Ovary (tissue), 10 donors: ENCODE measurements at places on chromosomes 3 and 15. TPM values are rescaled to one million over a fixed set of nuclear protein-coding genes. Genes with fewer than 3 reads are reported as not detected.

DNA sequence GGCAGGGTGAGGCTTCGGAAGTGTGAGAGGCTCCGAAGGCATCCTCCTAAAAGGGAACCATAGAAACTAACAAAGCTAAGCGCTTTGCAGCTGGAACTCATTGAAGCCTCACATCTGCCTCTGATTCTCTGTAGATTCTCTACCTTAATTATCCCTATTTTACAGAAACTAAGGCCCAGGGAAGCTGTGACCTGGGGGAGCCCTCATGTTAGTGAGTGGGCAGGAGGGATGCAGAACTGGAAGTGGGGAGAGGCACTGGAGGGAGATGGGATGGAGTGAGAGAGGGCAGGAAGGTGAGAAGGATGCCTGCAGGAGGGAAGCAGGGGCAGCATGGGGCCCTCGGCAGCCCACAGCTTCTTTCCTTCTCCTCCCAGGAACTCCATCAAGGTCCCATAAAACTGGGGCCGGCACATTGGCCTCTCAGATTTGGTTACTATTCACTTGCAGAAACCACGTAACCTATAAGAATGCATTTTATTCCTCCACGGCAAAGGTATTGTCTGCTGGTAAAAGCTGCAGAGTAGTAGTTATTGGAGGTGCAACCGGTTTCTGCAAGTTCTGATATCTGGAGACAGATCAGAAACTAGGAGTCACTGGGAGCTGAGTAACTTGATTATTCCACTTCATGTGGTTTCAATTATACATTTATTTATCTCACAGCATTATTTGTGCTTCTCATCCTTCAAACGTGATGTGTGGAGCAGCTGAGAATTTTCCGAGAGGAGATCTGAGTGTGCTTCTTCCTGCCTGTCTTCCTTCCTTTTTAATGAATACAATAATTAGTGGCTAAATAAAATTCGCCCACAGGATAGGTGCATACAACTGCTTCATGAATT is 24.0 kb upstream of the CHCHD6 start:
- H3K4me3 ChIP-seq, result no peak overlapping the region
- H3K27me3 ChIP-seq, result no peaks in the 10 kb centered on the region
- H3K27ac ChIP-seq, result no peak overlapping the region
- no peaks in the 10 kb centered on the region for H3K4me1 ChIP-seq

DNA sequence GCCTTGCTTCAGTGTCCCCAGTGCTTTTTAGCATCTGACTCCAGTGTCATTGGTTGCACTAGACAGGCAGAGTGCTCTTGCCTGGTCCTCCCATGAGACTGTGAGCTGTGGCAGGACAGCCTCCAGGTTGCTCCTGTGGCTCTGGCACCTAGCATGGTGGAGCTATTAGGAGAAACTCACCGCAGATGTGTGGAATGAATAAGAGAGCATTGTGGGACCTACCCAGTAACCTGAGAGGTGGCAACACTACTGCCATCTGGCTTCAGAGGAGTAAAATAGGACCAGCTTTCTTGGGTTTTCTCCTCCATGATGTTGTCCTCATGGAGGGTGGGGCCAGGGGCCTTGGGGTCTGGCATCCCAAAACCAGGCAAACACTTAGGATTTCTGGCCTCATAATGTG is 183.6 kb downstream of the EPHB1 start:
- H3K4me3 ChIP-seq, result no peak overlapping the region
- no peaks in the 10 kb centered on the region for H3K4me1 ChIP-seq
- DNase-seq, result no peak

GRCh38 chr15:84953136-84953535 is 28.5 kb upstream of the PDE8A start:
- H3K36me3 ChIP-seq, result no peaks in the 10 kb centered on the region
- H3K27ac ChIP-seq, result no peak overlapping the region
- H3K27me3 ChIP-seq, result no peaks in the 10 kb centered on the region
- no peak overlapping the region for H3K4me3 ChIP-seq

- no peaks in the 10 kb centered on the region for H3K27me3 ChIP-seq
- H3K36me3 ChIP-seq, result no peaks in the 10 kb centered on the region
- DNase-seq, result no peak
- H3K4me3 ChIP-seq, result no peak overlapping the region
- H3K4me1 ChIP-seq, result no peaks in the 10 kb centered on the region
- H3K27ac ChIP-seq, result no peak overlapping the region
These were observed 16.3 kb upstream of the A4GNT start for GRCh38 chr3:138148503-138148902.

DNA sequence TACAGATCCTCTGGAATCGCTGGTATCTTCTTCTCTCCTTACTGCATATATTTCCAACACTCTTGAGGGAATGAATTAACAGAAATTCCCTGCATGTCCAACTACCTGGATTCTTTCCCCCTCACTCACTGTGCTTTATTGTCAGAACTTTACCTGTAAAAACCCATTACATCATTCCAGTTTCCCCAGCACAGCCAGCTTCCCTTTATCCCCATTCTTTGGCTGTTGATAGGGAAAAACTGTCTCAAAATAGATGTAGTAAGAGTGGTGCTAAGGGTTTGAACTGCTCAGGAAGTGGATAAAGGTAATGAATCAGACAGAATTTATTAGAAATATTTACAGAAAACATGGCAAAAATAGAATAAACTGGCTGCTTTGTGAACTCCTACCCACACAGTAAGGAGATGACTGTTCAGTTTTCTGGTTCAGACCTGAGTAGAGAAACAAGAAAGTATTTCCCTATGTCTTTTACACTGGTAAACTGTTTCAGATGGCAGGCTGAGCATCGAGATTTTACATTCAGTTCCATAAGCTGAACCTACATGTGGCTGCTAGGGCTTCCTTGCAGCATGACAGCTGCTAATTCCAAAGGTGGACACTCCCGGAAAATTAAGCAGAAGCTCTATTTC is 188.4 kb downstream of the CPNE4 start:
- H3K27ac ChIP-seq, result no peak overlapping the region
- H3K27me3 ChIP-seq, result no peaks in the 10 kb centered on the region
- no peaks in the 10 kb centered on the region for H3K36me3 ChIP-seq

DNA sequence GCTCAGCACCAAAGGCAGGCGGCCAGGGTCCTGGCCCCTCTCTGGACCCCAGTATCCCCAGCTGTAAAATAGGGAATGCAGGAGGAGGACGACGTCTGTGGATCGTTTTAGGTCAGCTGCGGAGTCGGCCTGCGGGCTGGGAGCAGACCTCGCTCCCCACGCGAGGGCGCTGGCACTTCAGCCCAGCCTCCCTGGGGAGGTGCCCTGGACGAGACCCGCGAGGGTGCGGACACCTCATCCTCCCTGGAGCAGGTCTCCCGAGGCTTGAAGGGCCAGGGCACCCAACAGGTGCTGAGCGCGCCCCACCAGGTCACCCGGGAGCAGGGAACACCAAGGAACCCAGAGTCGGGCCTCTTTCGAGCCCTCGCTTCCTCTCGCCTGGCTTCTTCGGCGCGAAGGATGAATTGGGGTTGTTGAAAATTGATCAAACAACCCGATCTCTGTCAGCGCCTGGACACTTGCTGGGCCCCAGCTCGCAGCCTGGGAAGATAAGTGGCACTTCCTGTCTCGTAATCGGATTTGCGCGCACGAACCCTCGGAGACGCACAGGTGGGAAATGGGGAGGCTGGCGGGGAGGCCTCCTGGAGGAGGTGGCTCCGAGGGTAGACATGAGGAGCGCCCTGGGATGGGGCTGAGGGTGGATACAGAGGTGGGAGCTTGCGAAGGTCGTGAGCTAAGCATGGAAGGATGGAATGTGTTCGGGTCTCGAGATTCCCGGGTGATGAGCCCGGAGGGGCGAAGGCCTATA is 588 bp upstream of the VIPR1 start:
- no peaks in the 10 kb centered on the region for H3K27me3 ChIP-seq
- H3K4me1 ChIP-seq, result peaks cover 4% of the 10 kb centered on the region
- peak overlapping the region; percentile 29 for H3K4me3 ChIP-seq
- no peak overlapping the region for H3K27ac ChIP-seq
- DNase-seq, result no peak

GRCh38 chr3:6504347-6504746 is 356.6 kb upstream of the GRM7 start:
- H3K4me1 ChIP-seq, result no peaks in the 10 kb centered on the region
- no peak for DNase-seq
- H3K4me3 ChIP-seq, result no peak overlapping the region
- H3K27ac ChIP-seq, result no peak overlapping the region
- no peaks in the 10 kb centered on the region for H3K27me3 ChIP-seq
- H3K36me3 ChIP-seq, result no peaks in the 10 kb centered on the region

GRCh38 chr3:139935866-139936817 is 1.2 kb downstream of the CLSTN2 start:
- H3K27me3 ChIP-seq, result no peaks in the 10 kb centered on the region
- peak overlapping the region; percentile 88 for H3K27ac ChIP-seq
- peak overlapping the region; percentile 67 for H3K4me3 ChIP-seq
- no peaks in the 10 kb centered on the region for H3K36me3 ChIP-seq

GRCh38 chr3:48747706-48748105 is 30.7 kb upstream of the IP6K2 start:
- no peak for DNase-seq
- H3K27me3 ChIP-seq, result no peaks in the 10 kb centered on the region
- no peak overlapping the region for H3K27ac ChIP-seq

DNA sequence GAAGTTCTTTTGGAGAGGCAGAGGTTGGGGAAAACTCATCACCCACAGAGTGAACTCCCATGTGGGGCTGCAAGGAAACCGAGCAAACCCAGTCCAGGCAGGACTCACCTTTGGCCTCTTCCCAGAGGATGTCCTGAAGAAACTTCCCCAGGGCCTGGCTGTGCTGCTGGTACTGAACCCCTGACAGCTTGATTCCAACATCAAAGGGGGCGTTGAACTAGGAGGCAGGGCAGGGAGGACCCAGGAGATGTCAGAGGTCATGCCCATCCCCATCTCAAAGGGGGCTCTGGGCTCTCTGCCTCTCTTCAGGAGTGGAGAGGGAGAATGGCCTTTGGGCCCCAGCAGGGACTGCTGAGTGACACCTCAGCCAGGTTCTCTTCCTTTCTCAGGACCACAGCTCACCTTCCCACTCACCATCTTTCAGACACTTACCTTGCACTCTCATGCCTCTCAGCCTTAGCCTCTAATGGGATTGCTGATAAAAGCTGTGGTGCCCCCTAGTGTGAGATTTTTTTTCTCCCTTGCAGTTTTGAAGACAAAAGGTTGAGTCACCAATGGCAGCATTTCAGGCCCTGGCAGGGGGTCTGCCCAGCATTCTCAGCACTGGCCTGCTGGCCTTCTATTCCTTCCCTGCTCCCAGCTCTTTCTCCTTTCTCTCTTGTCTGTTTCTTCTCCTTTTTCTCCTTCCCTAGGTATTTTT is 6.0 kb downstream of the GHRL start:
- no peaks in the 10 kb centered on the region for H3K27me3 ChIP-seq
- H3K36me3 ChIP-seq, result no peaks in the 10 kb centered on the region
- H3K4me1 ChIP-seq, result no peaks in the 10 kb centered on the region
- no peak overlapping the region for H3K4me3 ChIP-seq
- no peak for DNase-seq
- H3K27ac ChIP-seq, result no peak overlapping the region

DNA sequence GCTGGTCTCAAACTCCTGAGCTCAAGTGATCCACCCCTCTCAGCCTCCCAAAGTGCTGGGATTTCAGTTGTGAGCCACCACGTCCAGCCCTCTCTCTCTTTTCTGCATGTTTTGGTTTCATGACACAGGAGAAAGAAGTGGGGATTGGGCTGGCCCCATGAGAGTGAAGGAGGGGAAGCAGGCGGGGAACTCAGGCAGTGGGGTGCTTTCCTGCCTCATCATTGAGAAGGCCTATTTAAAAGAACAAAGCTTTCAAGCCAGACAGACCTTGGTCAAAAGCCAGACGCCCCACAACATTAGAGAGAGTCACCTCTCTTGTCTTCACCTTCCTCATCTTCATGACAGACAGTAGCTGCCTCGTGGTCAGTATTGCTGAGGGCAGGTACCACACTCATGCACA is 15.9 kb downstream of the PSTPIP1 start:
- H3K27me3 ChIP-seq, result no peaks in the 10 kb centered on the region
- no peak overlapping the region for H3K27ac ChIP-seq
- no peaks in the 10 kb centered on the region for H3K36me3 ChIP-seq
- no peak overlapping the region for H3K4me3 ChIP-seq
- no peak for DNase-seq

- no peak overlapping the region for H3K4me3 ChIP-seq
- H3K4me1 ChIP-seq, result no peaks in the 10 kb centered on the region
- no peaks in the 10 kb centered on the region for H3K36me3 ChIP-seq
- H3K27ac ChIP-seq, result no peak overlapping the region
- DNase-seq, result no peak
- no peaks in the 10 kb centered on the region for H3K27me3 ChIP-seq
These were observed 35.5 kb downstream of the ECT2 start for GRCh38 chr3:172786036-172786435.

DNA sequence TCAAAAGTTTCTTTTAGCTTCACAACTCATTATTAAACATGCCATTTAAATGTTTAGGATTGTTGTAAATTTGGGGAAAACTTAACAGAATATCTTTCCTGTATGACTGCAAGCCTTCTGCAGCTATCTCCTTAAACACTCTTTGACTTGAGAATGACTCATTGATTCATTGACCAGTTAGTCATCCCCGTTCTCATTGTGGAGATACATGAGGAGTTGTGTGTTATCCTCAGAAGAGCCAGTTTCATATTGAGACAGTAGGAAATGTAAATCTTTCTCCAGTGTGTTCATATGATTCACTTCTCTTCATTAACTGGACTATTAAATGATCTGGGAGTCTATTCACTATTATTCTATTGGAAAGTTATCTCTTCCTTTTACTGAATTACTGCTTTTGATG is 83.0 kb downstream of the CRYGS start:
- no peak overlapping the region for H3K4me3 ChIP-seq
- H3K27ac ChIP-seq, result no peak overlapping the region
- no peak for DNase-seq
- H3K4me1 ChIP-seq, result no peaks in the 10 kb centered on the region
- H3K36me3 ChIP-seq, result no peaks in the 10 kb centered on the region

GRCh38 chr15:98425173-98425572 is 223.2 kb upstream of the IGF1R start:
- DNase-seq, result no peak
- no peaks in the 10 kb centered on the region for H3K36me3 ChIP-seq
- peaks cover 3% of the 10 kb centered on the region for H3K4me1 ChIP-seq
- H3K27me3 ChIP-seq, result no peaks in the 10 kb centered on the region

DNA sequence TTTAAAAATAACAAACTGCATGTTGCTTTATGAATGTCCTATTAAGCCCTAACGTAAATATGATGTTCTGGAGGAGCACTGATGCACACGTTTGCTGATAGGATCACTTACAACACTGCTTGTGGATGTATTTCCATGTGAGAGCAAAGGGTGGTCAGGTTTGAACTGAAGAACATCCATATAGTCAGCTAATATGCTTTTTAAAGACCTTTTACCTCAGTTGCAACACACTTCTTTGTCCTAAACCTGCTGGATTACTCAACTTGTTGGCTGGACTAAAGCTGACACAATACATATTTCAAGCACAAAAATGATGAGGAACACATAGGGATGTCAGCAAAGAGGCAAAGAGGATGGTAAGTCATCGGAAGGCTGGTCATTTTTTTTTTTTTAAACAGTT is 186.6 kb downstream of the TIGIT start:
- no peak for DNase-seq
- no peaks in the 10 kb centered on the region for H3K27me3 ChIP-seq
- H3K4me3 ChIP-seq, result no peak overlapping the region
- no peaks in the 10 kb centered on the region for H3K4me1 ChIP-seq

TMEM44 gene
- 4.6 TPM for total RNA-seq

BOC gene
- 58.0 TPM for total RNA-seq

CASR gene
- total RNA-seq, result 0.22 TPM

ADAMTS17 gene
- total RNA-seq, result 8.8 TPM

ASB14 gene
- total RNA-seq, result not detected
